ENCODE measurements at places on chromosomes 11 and 22.

DNA sequence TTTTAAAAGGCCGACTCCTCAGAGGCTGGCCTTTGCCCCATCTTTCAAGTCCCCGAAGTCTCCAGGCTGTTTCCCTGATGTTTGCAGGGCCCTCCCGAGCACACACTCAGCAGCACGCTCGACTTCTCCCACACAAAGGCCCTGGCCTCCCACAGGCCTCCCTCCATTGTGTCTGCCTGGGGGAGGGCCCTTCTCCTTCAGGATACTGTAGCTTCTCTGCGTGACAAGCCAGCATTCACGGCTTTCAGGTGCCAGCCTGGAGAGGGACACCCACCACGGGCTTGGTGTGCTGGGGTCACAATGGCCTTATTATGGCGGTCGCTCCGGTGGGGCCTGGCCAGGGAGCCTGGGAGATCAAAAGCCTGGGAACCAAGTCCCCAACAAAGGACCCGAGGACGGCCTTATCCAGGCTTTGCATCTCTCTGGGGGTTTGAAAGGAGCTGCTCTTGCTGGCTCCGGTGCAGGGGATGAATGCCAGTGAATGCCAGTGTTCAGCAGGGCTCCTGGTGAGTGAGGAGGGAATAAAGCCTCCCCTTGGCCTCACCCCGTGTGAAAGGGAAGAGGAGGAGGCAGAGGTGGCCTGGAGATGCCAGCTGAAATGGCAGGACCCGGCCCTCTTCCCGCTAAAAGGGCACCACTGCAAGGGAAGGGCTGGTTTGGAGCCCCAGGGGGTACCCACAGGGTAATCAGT is 55.0 kb downstream of the TRAF6 start:
- DNase-seq, result peak; percentile 21

GRCh38 chr11:77189588-77190210 is 61.7 kb downstream of the MYO7A start:
- DNase-seq, result no peak

- DNase-seq, result no peak
These were observed at the start of gene EMID1 for GRCh38 chr22:29205594-29206371. EMID1 (plus strand) TSS chr22:29205896; CDS start chr22:29206039, 143 bp downstream.

- DNase-seq, result no peak
These were observed 1060.8 kb downstream of the OPCML start for GRCh38 chr11:132471466-132471865.

- peak; percentile 81 for DNase-seq
These were observed 25.8 kb upstream of the DAGLA start for GRCh38 chr11:61654397-61654829.

- DNase-seq, result no peak
These were observed 32.5 kb upstream of the LMO1 start for GRCh38 chr11:8296038-8296649.

DNA sequence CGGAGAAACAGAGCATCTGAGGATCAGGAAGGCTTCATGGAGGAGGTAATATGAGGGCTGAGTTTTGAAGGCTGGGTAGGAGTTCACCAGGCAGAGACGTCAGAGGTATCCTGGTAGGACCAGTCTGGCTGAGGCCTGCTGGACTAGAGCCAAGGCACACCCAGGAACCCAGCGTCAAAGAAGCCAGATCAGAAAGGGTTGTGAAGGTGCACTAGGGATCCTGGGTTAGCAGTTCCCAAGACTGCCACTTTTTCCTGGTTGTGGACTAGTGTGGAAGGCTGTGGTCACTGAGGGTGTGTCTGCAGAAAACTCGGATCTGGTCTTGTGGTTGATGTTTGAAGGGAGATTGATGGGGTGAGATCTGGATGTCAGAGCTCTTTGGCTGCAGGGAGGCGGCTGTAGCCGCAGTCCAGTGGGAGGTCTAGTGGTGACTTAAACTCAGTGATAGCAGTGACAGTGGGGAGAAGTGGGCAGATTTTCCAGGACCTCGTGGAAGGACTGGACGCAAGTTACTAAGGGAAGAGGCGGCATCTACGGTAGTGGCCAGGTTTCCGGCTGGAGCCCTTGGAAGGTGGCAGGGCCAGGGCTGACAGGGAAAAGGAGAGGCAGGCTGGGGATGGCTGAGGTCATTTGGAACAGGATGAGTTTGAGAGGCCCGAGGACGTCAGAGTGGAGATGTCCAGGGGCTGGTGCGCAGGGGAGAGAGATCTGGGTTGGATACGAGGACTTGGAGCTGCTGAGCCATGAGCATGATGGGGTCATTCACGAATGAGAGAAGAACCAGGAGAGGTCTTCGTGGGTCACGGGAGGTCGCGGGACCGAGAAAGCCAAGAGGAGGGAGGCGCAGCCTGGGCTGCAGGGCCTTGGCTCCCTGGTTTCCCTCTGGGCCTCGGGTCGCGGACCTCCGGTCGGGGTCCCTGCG is 10.9 kb downstream of the RELA start:
- peak; percentile 23 for DNase-seq

- DNase-seq, result no peak
These were observed 160.5 kb upstream of the TTC12 start for GRCh38 chr11:113153847-113154246.

GRCh38 chr22:49616356-49617231 is 211.1 kb downstream of the BRD1 start:
- DNase-seq, result no peak

DNA sequence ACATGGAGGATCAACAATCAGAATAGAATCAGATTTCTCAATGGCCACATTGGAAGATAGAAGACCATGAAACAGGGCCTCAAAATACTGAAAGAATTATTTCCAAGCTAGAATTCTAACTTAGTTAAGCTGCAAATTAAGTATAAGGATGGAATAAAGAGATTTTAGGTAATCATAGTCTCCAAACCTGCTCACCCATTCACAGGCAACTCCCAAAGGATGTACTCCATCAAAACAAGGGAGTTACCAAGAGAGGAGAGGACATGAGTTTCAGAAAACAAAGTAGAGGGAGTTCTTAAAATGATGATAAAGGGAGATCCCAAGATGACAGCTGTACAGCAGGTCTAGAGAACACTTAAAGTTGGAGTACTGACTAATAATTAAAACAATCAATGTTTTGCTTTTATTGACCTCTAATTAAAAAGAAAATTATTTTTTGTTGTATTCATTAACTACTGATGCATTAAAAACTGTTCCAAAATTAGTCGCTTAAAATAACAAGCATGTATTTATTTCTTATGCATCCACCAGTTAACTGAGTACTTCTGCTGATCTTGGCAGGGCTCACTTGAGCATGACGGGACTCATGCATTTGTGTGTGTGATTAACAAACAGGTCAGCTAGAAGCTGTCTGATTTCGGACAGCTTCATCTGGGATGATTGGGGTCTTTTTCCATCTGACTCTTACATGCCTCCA is 95.6 kb downstream of the CD44 start:
- DNase-seq, result no peak

GRCh38 chr11:23976426-23976825 is 520.4 kb upstream of the LUZP2 start:
- no peak for DNase-seq

- no peak for DNase-seq
These were observed 9.3 kb downstream of the RAB3IL1 start for GRCh38 chr11:61907871-61908729.

DNA sequence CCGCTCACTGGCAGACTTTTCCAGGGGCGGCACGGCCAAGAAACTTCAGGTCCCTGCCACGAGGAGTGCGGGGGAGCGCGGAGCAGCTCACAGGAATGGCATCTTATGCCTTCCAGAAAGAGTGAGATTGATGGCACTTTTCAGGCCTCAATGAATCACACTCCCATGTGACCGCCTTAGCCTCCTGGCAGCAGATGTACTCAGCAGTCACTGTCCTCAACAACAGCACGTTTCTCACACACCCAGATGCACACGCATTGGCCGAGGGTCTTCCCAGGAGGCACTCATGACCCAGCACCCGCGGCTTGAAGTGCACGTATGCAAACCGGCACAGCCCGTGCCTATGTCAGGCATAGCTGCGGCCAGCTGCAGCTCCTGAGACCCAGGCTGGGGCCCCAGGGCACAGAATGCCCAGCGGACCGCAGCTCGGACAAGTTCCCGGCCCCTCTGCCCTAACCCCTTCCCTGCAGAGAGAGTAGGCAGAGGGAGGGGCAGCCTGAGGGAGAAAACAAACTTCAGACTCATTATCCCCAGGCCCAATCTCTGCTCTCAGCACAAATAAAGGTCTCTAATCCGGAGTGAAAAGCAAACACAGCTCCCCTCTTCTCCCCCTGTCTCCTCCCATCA is 48.3 kb downstream of the RPUSD4 start:
- DNase-seq, result no peak

- DNase-seq, result no peak
These were observed 12.2 kb upstream of the RPS3 start for GRCh38 chr11:75386942-75387630.

DNA sequence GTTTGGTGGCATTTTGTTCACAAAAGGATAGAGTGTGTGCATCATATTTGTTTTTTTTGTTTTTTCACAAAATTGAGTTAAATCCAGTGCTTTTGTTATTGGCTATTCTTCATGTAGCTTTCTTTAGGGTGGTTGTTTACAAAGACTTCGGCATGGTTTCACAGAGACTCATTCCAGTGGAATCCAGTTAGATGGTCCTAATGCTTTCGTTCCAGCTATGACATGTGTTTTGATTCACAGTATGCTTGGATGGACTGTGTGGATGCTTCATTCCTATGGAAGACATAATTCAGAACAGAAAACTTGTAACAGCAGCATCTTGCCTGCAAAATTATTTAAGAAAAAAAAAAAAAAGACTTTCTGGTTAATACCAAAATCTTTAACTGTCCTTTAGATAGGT is 97.9 kb downstream of the PDHX start:
- DNase-seq, result no peak

DNA sequence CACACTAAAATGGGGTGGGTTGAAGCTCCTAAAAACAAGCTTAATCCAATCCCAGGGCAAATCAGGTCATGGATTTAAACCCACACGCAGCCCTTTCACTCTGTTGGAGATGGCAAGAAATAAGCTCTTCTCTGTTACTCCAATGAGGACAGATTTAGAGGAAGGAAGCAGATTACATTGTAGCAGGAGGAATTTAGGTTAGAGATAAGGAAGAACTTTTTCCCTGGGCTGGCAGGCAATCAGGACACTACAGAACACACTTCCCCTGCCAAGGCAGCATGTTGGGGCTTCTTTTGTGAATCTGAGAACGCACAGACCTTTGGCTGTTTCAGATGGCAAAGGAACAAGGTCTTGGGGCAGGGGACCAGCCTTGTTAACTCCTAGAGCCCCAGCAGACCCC is 46.2 kb downstream of the C11orf58 start:
- peak; percentile 27 for DNase-seq

- no peak for DNase-seq
These were observed 655.2 kb downstream of the TBC1D22A start for GRCh38 chr22:47417699-47418098.

GRCh38 chr11:117376517-117376916 is 48.9 kb downstream of the CEP164 start:
- DNase-seq, result no peak

GRCh38 chr11:57792870-57793269 is 31.3 kb downstream of the CTNND1 start:
- peak; percentile 84 for DNase-seq

DNA sequence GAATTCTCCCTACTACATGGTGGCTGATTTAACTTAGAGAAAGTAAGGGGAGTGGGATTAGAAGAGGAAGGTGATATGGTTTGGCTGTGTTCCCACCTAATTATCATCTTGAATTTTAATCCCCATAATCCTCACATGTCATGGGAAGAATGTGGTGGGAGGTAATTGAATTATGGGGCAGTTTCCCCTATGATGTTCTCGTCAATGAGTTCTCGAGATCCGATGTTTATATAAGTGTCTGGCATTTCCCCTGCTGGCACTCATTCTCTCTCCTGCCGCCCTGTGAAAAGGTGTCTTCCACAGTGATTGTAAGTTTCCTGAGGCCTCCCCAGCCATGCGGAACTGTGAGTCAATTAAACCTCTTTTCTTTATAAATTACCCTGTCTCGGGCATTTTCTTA is 169.3 kb downstream of the CASP12 start:
- DNase-seq, result no peak

DNA sequence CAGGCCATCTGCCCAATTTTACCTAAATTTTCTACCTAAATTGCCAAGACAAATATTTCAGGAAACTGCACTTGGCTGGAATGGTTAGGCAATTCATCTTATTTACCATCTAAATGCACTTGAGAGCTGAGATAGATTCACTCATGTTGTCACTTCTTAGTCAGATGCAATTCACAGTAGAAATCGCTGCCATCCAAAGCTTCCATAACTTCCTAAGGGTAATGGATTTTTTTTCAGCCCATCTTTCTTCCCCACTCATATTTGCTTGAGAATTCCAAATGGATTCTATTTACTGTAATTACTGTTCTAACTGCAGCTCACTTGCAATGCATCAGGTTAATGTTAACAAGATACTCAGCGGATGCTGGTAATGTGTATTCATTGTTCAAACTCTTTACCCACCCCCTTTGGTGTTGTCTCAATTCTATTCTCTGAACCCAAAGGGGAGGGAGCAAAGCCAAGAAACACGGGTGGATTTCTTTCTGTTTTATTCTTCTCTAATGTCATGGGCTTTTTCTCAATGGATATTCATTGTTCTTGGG is 96.0 kb downstream of the TENM4 start:
- no peak for DNase-seq

GRCh38 chr11:26914968-26915367 is 78.9 kb upstream of the FIBIN start:
- DNase-seq, result no peak

DNA sequence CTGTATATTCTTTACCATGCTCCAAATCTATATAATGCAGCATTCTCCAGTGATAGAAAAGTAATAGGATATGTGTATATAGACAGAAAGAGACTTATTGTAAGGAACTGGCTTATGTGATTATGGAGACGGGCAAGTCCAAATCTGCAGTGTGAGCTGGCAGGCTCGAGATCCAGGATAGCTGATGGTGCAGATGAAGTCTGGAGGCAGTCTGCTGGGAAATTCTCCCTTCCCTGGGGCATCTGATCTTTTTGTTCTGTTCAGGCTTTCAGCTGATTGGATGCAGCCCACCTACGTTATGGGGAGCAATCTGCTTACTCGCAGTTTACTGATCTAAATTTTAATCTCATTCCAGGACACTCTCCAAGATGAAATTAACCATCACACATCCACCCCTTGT is 73.2 kb downstream of the GRK3 start:
- no peak for DNase-seq

- peak; percentile 24 for DNase-seq
These were observed 1.3 kb upstream of the KDM2A start for GRCh38 chr11:67117672-67118180.

DNA sequence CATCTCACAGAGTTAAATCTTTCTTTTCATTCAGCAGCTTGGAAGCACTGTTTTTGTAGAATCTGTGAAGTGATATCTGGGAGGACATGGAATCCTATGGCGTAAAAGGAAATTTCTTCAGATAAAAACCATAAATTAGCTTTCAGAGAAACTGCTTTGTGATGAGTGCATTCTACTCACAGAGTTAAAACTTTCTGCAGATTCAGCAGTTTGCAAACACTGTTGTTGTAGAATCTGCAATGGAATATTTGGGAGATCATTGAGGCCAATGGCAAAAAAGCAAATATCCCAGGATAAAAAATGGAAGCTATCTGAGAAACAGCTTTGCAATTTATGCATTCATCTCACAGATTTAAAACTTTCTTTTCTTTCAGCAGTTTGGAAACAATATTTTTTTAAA is 180.6 kb downstream of the OR4A47 start:
- DNase-seq, result no peak

Measured in inflammatory macrophage (primary cell).